ENCODE measurements at places on chromosomes 1 and 21.

DNA sequence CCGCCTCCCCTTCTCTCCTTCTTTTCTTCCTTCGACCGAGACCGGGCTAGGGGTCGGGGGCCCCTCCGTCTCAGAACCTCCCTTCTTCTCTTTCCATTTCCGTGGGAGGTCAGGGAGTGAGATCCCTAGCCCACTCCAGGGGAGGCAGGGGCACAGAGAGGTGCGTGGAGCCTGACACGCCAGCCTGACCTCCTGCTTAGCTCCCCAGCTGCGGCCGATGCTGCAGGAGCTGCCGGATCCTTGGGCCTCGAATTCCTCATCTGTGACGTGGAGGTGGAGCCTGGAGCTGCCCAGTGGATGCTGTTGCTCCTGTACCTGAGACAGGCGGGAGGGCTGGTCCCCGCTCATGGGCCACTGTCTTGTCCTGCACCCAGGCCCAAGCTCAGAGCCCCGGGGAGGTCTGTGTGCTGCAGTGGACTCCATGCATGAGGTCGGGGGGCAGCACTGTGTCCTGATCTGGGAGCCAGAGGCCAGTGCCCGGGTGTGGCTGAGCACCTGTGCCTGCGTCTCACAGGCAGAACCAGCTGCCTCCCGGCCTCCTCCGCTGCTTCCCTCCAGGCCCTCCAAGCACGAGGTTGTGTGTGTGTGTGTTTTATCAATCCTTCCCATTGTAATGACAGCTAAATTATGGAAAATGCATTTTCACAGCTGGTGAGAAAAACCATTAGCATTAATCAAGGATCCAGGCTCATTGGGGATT, 55.3 kb upstream of the TTC34 start:
- no peak for DNase-seq

DNA sequence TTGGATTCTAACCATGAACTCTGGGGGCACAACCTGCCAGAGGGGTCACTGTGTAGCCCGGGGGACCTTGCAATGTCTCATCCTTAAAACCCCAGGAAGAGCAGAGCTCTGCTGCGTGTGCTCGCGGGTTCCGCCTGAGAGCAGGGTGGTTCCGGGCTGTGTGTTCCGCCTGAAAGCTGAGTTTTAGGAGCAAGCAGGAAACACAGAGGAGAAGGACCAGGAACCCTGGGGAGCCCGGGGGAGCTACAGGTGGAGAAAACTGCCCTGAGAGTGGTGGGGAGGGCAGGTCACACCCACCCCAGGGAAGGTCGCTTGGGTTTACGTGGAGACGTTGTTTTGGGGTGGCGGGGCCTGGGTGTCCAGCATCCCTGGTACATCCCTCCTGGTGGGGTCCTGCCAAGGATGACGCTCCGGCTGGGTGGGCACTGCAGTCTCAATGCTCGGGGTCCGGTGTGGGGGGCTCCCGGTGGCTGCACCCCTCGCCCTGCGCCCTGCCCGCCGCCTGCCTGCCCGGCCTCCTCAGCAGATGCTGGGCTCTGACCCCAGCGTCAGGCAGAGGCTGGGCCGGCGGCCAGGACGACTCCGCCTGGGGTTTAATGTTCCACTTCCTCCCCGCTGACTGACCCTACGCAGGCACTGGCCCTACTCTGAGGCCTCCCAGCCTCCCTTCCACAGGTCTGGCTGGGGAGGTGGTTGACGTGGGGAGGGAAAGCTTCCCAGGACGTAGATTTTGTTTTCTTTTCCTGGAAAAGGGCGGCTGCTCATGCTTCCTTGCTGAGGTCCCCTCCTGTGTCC, 17.3 kb upstream of the C1orf159 start:
- no peak for DNase-seq

- DNase-seq = no peak
These were observed 666.2 kb downstream of the ADGRL2 start for GRCh38 chr1:82466891-82467290.

- DNase-seq = no peak
These were observed 202.2 kb downstream of the RRAGC start for GRCh38 chr1:38657207-38657840.
